Right ventricle myocardium inferior (tissue), 1 donor: ENCODE measurements at places on chromosomes 13 and 19. TPM values are rescaled to one million over a fixed set of nuclear protein-coding genes. Genes with fewer than 3 reads are reported as not detected.

GRCh38 chr13:85608255-85608829 lies 190.9 kb downstream of the SLITRK6 start:
- DNase-seq = no peak

Gene NLRP5
- not detected for total RNA-seq

Gene ZNF471
- 5.2 TPM for total RNA-seq

DNA sequence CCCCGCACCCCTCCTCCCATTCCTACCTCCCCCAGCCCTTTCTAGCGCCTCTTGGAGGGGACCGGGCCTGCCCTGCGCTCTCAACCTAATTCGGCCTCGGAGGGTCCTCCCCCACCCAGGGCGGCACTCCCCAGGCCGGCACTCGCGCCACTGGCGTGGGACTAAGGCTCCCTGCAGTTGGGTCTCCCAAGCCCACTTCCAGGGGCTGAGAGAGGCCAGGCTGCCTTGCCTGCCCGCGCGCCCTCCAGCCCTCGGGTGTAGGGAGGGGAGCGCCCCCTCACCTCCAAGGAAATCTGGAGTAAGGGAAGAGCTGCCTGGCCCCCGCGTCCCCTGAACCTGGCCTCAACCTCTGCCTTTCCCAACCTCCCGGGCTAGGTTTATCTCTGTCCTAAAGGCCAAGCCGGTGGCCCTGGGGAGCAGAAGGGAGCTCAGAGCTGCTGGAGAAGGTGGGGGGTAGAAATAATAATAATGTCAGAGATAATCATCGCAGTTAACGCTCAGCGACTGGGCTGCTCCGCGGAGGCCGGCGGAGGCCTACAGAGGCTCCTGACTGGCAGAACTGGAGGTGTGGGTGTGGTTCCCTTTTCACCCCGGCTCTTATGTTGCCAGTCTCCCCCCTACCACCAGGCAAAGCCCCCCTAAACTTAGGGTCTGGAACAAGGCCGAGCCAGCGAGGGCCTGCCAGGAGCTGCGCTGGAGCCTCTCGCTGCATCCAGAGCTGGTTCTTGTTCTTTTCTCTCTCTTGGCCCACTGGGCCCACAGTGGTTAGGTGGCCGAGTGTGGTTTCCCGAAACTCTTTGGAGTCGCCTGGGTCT lies 9.6 kb downstream of the ZIC2 start:
- DNase-seq = no peak

GRCh38 chr19:34375598-34375997 lies 10.6 kb downstream of the GPI start:
- DNase-seq = no peak

DNA sequence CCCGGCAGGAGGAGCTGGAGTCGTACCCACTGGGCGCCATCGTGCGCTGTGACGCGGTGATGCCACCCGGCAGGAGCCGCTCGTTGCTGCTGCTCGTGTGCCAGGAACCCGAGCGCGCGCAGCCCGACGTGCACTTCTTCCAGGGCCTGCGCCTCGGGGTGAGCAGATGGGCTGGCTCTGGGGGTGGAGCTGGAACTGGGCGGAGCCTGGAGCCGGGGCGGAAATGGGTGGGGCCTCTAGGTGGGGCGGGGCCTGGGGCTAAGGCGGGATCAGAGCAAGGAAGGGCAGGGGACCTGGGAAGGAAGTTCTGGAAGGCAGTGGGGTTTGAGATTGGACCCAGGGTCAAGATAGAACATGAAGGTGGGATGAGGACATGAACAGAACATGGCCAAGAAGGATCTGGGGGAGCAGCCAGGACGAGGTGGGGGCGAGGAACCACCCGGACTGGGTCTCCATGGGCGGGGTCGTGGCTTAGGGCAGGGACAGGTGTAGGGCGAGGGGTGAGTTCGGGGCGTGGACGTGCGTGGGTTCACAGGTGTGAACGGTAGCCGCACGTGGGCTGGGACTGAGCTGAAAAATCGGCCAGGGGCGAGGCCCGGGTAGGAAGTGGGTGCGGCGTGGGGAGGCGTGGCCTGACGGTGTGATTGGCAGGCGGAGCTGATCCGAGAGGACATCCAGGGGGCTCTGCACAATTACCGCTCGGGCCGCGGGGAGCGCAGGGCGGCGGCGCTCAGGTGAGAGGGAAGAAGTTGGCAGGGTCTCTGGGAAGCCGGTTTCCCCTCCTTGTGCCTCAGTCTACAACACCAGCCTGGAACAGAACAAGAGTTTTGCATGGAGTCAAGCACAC lies 4.7 kb downstream of the EPS8L1 start:
- DNase-seq = peak; percentile 81

Gene ZNF681
- total RNA-seq = 0.22 TPM

DNA sequence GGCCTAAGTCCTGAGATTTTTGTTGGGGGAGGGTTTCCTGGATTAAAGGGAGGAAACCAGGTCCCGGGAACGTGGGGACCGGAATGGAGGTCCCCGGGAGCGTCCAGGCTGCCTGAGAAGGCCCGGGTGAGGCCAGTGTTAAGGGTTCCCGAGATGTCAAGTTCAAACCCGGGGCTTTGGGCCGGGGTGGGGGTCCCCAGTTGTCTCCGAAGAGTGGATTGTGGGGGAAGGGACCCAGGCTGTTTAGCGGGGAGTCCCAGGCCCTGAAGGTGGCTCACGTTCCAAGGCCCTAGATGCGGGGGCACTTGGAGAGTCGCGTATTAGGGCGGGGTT lies 262 bp downstream of the COX7A1 start:
- no peak for DNase-seq

Gene AMER2
- not detected for total RNA-seq

DNA sequence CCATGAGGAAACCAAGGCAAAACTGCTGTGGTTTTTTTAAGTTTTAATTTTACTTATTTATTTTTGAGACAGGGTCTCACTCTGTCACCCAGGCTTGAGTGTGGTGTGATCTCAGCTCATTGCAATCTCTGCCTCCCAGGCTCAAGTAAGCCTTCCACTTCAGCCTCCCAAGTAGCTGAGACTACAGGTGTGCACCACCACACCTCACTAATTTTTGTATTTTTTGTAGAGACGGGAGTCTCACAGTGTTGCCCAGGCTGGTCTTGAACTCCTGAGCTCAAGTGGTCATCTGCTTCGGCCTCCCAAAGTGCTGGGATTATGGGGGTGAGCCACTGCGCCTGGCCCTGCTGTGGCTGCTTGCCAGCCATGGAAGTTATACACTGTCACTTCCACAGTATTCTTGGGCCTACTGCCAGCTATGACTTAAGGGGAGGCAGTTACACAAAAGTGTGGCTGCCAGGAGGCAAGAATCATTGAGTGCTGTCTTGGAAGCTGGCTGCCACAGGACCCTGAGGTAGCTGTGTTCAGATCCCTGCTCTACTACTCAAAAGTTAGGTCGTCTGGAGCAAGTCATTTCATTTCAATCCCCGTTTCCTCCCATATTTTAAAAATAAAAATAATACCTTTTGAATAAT lies 12.7 kb downstream of the FARP1 start:
- DNase-seq = no peak

GRCh38 chr19:4454747-4455718 lies 2.6 kb downstream of the UBXN6 start:
- no peak for DNase-seq

GRCh38 chr13:99741960-99742359 lies 229.6 kb downstream of the ZIC5 start:
- DNase-seq = no peak

DNA sequence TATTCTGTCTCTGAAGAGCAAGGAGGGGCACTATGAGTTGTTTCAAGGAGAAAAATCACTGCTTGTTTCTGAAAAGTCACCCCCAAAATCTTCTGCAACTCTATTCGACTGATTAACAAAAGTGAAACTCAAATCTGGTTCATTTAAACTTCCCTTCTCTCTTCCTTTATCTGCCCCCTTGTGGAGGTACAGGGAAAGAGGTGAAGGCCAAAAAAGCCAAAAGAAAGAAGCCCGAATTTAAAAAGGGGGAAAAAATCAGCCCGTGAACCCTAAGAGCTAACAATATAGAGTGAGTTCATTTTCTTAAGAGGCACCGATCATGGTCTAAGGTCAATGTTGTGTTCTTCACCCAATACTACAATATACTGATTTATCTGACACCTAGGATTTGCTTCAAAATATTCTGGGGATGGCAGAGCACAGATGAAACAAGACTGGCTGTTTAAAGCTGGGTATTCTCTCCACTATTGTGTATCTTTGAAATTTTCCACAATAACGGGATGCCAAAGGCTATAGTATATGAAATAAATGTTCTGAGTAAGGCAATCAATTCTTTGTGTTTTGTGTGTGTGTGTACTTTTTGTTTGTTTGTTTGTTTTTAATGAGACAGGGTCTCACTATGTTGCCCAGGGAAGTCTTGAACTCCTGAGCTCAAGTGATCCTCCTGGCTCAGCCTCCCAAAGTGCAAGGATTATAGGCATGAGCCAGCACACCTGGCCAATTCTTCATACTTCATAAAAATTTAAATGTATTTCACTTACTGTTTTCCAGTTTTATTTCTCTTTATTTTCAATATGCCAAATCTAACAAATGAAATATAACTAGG lies 55.0 kb upstream of the EEF1AKMT1 start:
- DNase-seq = no peak

Gene OR7D2
- 0.08 TPM for total RNA-seq

DNA sequence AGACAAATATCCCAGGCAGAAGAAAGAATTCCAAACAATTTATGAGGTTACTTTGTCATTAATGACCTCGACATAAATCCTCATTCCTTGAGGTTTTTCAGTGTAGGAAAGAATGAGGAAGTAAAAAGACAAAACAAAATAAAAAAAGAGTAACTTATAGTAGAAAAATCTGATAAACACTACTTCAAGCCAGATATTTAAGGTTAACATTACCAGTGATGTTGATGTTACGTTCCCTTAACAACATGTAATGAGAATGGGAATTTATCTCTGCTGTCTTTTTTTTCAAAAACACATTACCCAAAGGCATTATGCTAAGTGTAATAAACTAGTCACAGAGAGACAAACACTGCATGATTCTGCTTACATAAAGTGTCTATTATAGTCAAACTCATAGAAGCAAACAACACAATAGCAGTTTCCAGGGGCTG lies 935.1 kb downstream of the SLITRK1 start:
- no peak for DNase-seq

GRCh38 chr13:113495494-113496210 lies 5.1 kb upstream of the DCUN1D2 start:
- DNase-seq = no peak

DNA sequence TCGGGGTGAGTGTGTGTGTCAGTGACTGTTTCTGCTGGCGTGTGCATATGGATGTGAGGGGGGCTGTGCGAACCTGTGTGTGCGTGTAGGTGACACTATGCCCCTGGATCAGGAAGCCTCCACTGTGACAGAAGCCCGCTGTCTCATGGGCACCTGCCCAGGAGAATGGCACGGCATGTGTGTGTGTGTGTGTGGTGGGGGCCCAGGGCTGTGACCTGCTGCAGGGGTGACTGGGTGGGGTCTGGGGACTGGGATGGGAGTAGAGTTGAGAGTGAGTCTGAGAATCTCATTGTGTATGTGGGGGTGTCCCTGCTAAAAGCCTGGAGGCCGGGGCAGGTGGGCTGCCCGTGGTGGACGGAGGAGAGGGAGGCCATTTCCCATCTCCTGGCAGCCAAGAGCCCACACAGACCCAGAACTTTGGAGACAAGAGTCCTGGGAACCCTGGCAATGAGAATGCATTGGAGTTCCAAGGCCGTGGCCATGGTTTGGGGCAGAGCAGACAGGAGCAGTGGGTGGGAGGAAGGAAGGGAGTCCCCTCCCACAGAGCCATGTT lies 6.4 kb upstream of the TPM4 start:
- no peak for DNase-seq

DNA sequence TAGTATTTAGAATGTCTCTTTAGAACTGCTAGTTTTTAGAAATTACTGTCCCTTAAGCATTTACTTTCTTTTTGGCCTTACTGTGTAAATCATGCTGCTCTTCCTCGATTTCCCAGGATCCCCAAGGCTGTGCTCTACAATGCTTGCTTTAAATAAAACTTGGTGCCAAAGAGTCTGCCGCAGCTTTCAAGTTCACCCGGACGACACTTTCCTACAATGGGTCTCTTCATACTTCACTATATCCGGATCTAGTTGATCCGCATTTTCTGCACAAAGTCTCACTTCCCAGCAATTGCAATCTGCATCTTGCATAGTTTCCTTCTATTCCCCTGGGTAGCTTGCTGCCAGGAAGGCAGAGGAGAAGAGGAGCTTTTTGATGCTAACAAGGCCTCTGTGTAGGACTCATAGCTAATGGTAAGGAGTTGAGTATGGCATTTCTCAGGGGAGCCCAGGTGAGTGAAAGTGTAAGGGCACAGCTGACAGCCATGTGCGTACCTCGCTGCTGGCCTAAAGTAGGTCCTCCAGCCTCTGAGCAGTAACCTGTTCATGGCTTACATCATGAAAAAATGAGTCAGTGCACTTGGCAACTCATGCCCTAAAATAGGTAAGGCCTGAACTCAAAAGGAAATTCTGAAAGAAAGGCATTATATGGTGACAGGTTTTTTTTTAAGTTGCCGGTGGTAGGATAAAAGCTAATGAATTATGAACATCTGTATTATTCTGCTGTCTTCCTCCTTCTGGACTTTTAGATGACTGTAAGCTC lies 101.6 kb downstream of the ENOX1 start:
- DNase-seq = no peak

DNA sequence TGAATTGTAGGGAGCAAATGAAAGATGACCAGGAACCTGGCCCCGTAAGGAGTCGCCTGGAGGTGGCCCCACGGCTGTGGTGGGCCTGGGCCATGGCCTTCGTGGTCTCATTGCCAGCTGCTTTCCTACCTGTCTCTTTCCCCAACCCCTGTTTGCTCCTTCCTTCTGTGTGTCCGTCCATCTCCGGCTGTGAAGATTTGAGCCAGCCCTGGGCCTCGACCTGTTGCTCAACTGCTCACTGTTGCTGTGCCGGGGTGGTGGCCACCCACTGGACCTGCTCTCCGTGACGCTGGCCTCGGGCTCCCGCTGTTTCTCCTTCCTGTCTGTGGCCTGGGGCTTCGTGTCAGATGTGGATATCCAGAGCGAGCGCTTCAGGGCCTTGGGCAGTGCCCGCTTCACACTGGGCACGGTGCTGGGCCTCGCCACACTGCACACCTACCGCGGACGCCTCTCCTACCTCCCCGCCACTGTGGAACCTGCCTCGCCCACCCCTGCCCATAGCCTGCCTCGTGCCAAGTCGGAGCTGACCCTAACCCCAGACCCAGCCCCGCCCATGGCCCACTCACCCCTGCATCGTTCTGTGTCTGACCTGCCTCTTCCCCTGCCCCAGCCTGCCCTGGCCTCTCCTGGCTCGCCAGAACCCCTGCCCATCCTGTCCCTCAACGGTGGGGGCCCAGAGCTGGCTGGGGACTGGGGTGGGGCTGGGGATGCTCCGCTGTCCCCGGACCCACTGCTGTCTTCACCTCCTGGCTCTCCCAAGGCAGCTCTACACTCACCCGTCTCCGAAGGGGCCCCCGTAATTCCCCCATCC lies 8.5 kb downstream of the DBP start:
- peak; percentile 66 for DNase-seq

GRCh38 chr19:3186891-3187661 lies 1.3 kb downstream of the NCLN start:
- no peak for DNase-seq

Gene EFNA2
- total RNA-seq = not detected

Gene NEK5
- total RNA-seq = 0.11 TPM

Gene USHBP1
- total RNA-seq = 7.6 TPM

Gene ZNF560
- total RNA-seq = not detected

Gene APOC4
- total RNA-seq = not detected
